GM12878 (cell line): ENCODE measurements at places on chromosomes 7 and 10. TPM values are rescaled to one million over a fixed set of nuclear protein-coding genes. Genes with fewer than 3 reads are reported as not detected.

The CEP55 gene
- 37.5 and 38.7 TPM in 2 replicates for total RNA-seq

The SUGCT gene
- total RNA-seq: 0.51 and 1.0 TPM in 2 replicates

The SEMA3E gene
- 1.4 and 2.0 TPM in 2 replicates for total RNA-seq

The FAM25G gene
- not detected in 2 replicates for total RNA-seq

The MSMB gene
- not detected in 2 replicates for total RNA-seq

The INTS15 gene
- total RNA-seq: 25.4 and 28.2 TPM in 2 replicates

The FANK1 gene
- not detected in 2 replicates for total RNA-seq

The NEBL gene
- total RNA-seq: 0.08 and 0.18 TPM in 2 replicates

The POLL gene
- total RNA-seq: 21.6 and 25.4 TPM in 2 replicates

The FFAR4 gene
- not detected in 2 replicates for total RNA-seq

GRCh38 chr7:148835854-148836253, 48.2 kb downstream of the EZH2 start:
- peaks cover 2% of the 10 kb centered on the region; the same call in 1 of the 2 replicates for H3K36me3 ChIP-seq
- no peak overlapping the region for H3K27ac ChIP-seq
- peaks cover 11% of the 10 kb centered on the region for H3K4me1 ChIP-seq
- no peak overlapping the region for H3K4me3 ChIP-seq
- no peak for DNase-seq

DNA sequence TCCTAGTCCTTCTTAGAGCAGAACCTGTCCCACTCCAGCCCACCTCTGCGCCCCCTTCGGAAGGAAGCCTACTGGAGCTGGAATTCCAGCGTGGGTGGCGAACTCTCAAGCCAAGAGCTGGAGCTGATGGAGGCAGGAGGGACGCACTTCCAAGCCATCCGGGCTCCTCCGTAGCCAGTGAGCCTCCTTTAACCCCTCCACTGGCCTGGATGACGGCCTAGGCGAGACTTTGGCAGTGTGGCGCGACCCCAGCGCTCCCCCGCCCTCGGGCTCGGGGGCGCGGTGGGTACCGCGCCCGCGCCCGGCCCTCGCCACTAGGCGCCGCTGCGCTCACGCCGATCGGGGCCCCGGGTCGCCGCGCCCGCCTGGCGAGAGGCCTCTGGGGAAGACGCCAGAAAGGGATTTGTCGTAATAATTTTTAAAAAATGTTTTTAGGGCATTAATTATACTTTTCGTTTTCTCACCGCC, 5.1 kb upstream of the EMX2 start:
- no peak overlapping the region for H3K27ac ChIP-seq
- H3K27me3 ChIP-seq: peaks cover 23% of the 10 kb centered on the region
- no peak for DNase-seq
- H3K4me1 ChIP-seq: peaks cover 7% of the 10 kb centered on the region

DNA sequence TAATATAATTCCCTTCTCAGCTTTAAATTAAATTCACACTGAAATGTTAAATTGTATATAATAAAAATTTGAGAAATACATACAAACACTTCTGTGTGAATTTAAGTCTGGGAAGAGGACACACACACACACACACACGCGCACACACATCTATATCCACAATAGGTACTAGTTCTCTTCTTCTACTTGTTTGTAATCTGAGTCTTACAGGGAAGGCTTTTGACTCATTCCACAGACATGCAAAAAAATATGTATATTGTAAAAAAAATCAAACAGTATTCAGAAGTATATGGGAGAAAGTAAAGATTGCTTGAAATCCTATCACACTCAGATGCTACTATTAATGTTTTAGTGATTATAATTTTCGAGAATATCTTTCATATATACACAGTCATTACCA, 276.2 kb downstream of the MDFIC start:
- no peaks in the 10 kb centered on the region for H3K36me3 ChIP-seq
- H3K27ac ChIP-seq: no peak overlapping the region
- no peak overlapping the region for H3K4me3 ChIP-seq
- DNase-seq: no peak

- no peak overlapping the region for H3K27ac ChIP-seq
- no peaks in the 10 kb centered on the region for H3K27me3 ChIP-seq
- no peak overlapping the region for H3K4me3 ChIP-seq
- no peaks in the 10 kb centered on the region for H3K36me3 ChIP-seq
Measured at GRCh38 chr7:148394582-148394981, 196.0 kb upstream of the C7orf33 start.

- H3K27me3 ChIP-seq: no peaks in the 10 kb centered on the region
- no peak overlapping the region for H3K4me3 ChIP-seq
- H3K4me1 ChIP-seq: peaks cover 19% of the 10 kb centered on the region
- DNase-seq: no peak
Measured at GRCh38 chr10:26384600-26384999, 53.5 kb upstream of the APBB1IP start.

DNA sequence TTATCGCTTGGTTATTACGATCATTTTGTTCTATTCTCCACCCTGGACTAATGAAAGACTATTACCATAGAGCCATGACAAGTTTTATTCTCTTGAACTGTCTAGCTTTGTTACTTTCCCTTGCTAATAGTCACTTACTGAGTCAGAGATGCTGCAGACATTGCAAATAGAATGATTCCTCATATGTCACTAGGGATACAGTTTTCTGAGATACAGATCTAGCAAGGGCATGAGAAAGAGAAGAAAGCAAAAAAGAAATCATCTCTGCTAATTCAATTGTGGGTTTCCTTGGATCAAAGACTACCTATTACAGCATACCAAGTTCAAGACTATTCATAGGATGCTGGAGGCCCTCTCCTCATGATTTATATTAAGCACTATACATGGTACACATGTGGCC, 204.3 kb downstream of the MBL2 start:
- H3K4me1 ChIP-seq: no peaks in the 10 kb centered on the region
- no peak overlapping the region for H3K27ac ChIP-seq
- no peak for DNase-seq

- H3K27ac ChIP-seq: no peak overlapping the region
- H3K36me3 ChIP-seq: peaks cover 19% of the 10 kb centered on the region
- H3K4me3 ChIP-seq: no peak overlapping the region
- DNase-seq: no peak
- no peaks in the 10 kb centered on the region for H3K4me1 ChIP-seq
Measured at GRCh38 chr10:6236349-6237198, 33.8 kb downstream of the PFKFB3 start.

GRCh38 chr10:121294630-121295029, 303.6 kb downstream of the FGFR2 start:
- no peak overlapping the region for H3K27ac ChIP-seq
- no peak for DNase-seq

- H3K4me3 ChIP-seq: no peak overlapping the region
- H3K36me3 ChIP-seq: no peaks in the 10 kb centered on the region
- no peak overlapping the region for H3K27ac ChIP-seq
- H3K27me3 ChIP-seq: no peaks in the 10 kb centered on the region; the same call in 1 of the 2 replicates
- no peak for DNase-seq
Measured at GRCh38 chr10:132420469-132420980, 23.5 kb downstream of the PWWP2B start.

DNA sequence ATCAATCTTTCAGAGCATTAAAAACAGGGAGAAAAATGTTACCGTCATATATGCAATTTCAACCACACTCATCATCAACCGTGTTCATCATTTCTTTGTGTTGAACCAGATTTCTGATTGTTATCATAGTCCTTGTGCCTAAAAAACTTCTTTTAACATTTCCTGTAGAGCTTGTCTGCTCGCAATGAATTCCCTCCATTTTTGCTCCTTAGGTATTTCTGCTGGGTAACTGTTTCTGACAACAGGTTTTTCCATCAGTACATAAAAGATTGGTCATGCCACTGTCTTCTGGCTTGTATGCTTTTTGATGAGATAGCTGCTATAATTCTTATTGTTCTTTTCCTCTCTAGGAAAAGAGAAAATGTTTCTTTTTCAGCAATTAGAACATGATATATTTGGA, 8.6 kb upstream of the RBM33 start:
- no peak overlapping the region for H3K27ac ChIP-seq
- H3K4me3 ChIP-seq: no peak overlapping the region
- peaks cover 7% of the 10 kb centered on the region; the same call in 1 of the 2 replicates for H3K36me3 ChIP-seq

GRCh38 chr7:4998910-4999309, 39.9 kb upstream of the MMD2 start:
- H3K36me3 ChIP-seq: peaks cover 4% of the 10 kb centered on the region; the same call in 1 of the 2 replicates
- H3K4me1 ChIP-seq: peaks cover 4% of the 10 kb centered on the region
- no peak for DNase-seq
- no peaks in the 10 kb centered on the region for H3K27me3 ChIP-seq
- H3K4me3 ChIP-seq: no peak overlapping the region

DNA sequence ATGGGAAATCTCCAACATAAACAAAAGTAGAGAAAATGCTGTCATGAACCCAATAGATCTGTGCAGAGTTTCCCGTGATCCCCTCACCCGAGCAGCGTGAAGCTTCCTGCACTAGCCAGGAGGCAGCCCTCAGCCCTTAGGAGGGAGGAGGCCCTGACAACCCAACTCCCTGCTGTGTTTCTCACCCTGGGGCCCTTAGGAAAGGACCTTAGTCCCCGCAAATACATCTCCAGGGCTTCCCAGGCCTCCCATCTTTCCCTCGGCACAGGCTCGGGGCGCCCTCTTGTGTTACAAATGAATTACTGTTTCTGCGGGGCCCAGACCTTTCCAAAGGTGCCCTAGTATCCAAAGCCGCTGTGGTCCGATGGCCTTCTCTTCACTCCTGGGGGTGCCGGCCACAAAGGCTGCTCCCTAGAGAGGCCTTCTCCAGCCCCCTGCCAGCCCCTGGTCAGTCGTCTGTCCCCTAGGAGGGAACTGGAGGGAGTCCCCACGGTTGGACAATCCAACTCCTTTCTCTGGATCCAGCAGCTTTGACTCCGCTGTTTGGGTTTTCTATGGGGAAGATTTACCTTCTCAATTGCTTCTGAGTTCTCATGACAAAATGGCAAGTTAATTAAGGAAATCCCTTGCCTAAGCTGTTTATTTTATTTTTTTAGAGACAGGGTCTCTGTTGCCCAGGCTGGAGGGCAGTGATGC, 49.9 kb upstream of the SH2B2 start:
- DNase-seq: no peak
- H3K4me3 ChIP-seq: no peak overlapping the region
- peaks cover 21% of the 10 kb centered on the region for H3K36me3 ChIP-seq
- H3K27ac ChIP-seq: no peak overlapping the region

DNA sequence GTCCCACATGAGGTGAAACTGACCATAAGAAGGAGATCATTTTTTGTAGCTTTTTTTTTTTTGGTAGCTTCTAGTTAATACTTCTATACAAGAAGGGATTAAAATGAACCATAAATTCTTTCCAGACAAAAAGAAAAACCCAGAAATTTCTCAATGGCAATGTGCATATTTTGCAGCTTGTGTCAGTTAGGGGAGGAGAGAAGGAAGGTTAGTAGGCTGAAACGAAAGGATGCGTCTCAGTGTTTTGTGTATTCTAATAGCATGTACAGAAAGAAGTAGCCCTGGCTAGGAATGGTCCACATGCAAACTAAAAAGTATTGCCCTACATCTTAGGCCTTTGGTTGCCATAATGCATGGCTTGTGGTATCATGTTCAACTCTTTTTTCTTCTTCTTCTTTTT, 90.6 kb downstream of the CACNB2 start:
- H3K27me3 ChIP-seq: no peaks in the 10 kb centered on the region
- no peak for DNase-seq
- H3K36me3 ChIP-seq: no peaks in the 10 kb centered on the region
- no peaks in the 10 kb centered on the region for H3K4me1 ChIP-seq
- H3K27ac ChIP-seq: no peak overlapping the region

- H3K27ac ChIP-seq: no peak overlapping the region
- no peaks in the 10 kb centered on the region for H3K4me1 ChIP-seq
- no peak overlapping the region for H3K4me3 ChIP-seq
- no peaks in the 10 kb centered on the region; the same call in 1 of the 2 replicates for H3K27me3 ChIP-seq
- H3K36me3 ChIP-seq: no peaks in the 10 kb centered on the region
Measured at GRCh38 chr7:17556247-17556956, 257.9 kb downstream of the AHR start.

- no peaks in the 10 kb centered on the region for H3K4me1 ChIP-seq
- no peak overlapping the region for H3K4me3 ChIP-seq
- no peaks in the 10 kb centered on the region for H3K36me3 ChIP-seq
- H3K27ac ChIP-seq: no peak overlapping the region
- DNase-seq: no peak
Measured at GRCh38 chr10:82811621-82812020, 936.6 kb downstream of the NRG3 start.

- no peak for DNase-seq
- H3K36me3 ChIP-seq: no peaks in the 10 kb centered on the region
- peak overlapping the region; percentile 96 for H3K4me3 ChIP-seq
- no peaks in the 10 kb centered on the region for H3K27me3 ChIP-seq
- H3K27ac ChIP-seq: peak overlapping the region; percentile 94
Measured at GRCh38 chr7:23469961-23470250, 385 bp downstream of the IGF2BP3 start.

DNA sequence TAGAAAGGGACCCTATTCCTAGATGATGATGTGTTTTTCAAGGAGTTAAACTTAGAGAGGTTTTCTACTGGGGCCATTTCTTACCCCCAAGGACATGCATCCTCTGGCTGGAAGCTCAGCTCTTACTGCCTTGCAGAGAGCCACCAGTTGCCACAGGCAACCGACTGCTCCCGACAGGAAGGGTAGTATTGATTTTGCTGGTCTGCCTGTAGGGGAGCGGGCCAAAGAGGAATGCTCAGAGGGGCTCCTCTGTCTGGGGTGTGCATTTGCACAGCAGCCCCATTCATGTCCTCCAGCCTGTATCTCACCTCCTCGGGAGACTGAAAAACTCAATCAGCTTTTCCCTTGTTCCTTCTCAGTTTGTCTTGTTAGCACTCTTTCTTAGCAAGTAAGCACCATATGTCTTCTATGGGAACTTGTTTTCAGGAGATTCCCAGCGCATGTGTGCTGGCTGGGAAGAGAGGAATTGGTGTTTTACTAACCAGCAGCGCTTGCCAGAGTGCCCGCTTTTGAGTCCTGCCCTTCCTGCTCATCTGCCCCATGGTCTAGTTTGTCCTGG, 739.0 kb upstream of the GALNT17 start:
- H3K4me3 ChIP-seq: no peak overlapping the region
- DNase-seq: no peak
- no peaks in the 10 kb centered on the region for H3K4me1 ChIP-seq
- H3K36me3 ChIP-seq: no peaks in the 10 kb centered on the region
- no peaks in the 10 kb centered on the region for H3K27me3 ChIP-seq

GRCh38 chr10:104424719-104425118, 71.1 kb downstream of the CFAP58 start:
- H3K4me1 ChIP-seq: peaks cover 6% of the 10 kb centered on the region
- no peak overlapping the region for H3K27ac ChIP-seq
- H3K27me3 ChIP-seq: 0 out of 2 replicates have a peak, but pooled peaks cover 3% of the 10 kb centered on the region
- no peaks in the 10 kb centered on the region for H3K36me3 ChIP-seq
- no peak overlapping the region for H3K4me3 ChIP-seq
- peak; percentile 72 for DNase-seq

DNA sequence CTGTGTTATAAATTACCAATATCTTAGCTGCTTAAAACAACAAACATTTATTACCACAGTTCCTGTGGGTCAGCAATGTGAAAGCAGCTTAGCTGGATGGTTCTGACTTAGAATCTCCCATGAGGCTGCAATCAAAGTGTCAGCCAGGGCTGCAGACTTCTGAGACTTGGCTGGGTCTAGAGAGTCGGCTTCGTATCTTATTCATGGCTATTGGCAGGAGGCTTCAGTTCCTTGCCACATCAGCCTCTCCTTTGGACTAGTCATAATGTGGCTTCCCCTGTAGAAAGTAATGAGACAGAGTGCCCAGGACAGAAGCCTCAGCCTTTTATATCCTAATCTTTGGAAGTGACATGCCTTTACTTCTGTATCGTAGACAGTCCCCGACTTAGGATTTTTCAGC, 27.3 kb downstream of the RALA start:
- no peak for DNase-seq
- H3K27ac ChIP-seq: no peak overlapping the region
- H3K27me3 ChIP-seq: no peaks in the 10 kb centered on the region
- peaks cover 4% of the 10 kb centered on the region for H3K4me1 ChIP-seq
- 0 out of 2 replicates have a peak, but pooled peaks cover 5% of the 10 kb centered on the region for H3K36me3 ChIP-seq
